ENCODE measurements at places on chromosomes 6 and 20.

DNA sequence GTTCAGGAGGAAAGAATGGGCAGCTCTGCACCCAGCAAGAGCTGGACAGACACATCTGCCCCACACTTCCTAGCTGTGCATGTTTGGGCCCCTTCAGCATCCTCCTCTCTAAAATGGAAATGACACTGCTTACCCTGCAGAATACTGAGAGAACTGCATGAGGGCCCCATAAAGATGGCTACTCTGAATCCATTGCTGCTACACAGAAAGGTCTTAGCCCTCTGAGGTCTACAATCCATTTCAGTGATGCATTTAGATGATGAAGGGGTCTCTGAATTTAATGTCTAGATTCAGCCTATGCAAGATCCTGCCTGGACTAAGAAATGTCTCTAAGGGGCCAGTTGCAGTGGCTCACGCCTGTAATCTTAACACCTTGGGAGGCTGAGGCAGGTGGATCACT, 11.3 kb downstream of the BMP7 start:
- DNase-seq, result no peak

GRCh38 chr6:108768166-108768555, 80.1 kb upstream of the ARMC2 start:
- no peak for DNase-seq

- no peak for DNase-seq
Observed at GRCh38 chr6:98547634-98548033, 286.7 kb upstream of the POU3F2 start.

DNA sequence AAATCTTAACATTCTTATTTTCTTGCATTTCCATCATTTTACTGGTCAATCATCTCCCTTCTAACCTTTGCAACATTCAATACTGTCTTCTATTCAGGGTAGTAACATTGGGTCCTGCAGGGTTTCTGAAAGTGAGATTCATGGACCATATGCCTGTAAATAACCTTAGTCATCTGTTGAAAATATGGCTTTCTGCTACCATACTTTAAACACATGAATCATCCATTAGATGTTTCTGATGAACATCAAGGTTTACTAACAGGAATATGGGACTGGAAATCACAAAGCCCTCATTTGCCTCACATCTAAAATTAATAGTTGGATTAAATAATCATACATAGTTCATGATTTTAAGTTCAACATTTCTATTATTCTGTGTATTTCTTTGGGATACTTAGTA, 475.9 kb upstream of the MARCKS start:
- no peak for DNase-seq
